ENCODE measurements at places on chromosomes 5 and 9.

DNA sequence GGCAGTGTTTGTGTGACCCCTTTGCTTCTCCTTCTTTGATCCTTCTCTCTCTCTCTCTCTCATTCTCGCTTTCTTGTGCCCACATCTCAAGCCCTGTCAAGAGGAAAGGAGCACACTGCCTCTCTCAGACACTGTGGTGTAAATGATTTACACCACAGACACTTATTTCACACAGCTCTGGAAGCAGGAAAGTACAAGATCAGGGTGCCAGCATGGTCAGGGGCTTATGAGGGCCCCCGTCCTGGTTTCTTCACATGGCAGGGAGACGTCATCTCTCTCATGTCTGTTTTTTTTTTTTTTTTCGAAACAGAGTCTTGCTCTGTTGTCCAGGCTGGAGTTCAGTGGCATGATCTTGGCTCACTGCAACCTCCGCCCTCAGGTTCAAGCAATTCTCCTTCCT is 6.4 kb downstream of the FABP6 start:
- DNase-seq, result no peak

- DNase-seq, result no peak
These were observed 609.6 kb upstream of the TLE4 start for GRCh38 chr9:78962156-78962555.

DNA sequence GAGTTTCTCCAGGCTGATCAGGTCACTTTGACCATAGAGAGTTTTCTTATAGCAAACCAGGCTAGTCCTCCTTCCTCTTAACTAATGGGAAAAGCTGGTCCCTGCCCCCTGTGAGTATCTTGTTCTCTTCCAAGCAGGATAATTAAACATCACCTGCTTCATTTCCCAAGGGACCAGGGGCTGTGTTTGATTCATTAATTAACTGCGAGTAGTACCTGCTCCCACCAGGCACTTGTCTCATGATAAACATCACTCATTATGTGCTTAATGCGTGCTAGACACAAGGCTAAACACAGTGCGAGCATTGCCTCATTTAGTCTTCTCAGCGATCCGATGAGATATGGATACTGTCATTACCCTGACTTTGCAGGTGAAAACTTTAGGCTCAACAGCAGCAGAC is 1.7 kb upstream of the FAM163B start:
- no peak for DNase-seq

GRCh38 chr5:108541836-108542235 is 159.9 kb upstream of the FBXL17 start:
- DNase-seq, result no peak

GRCh38 chr9:34169125-34169524 is 9.7 kb upstream of the UBAP1 start:
- no peak for DNase-seq

DNA sequence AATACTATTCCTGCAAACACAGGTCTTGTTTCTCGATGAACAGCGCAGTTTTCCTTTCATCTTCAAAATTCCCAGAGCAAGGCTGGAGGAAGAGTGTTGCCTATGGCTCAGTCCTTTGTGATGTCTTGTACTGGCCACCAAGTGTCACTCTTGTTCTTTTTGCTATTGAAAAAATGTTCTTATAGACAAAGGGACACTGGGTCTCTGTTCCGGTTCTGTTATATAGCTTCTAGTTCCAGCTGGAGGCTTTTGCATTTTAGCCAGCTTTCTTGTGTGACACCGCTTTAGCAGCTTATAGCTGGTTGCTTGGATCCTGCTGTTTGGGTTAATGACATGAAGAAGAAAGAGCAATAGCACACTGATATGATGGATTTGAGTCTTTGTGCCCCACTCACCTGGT is 343.7 kb upstream of the KCNN2 start:
- peak; percentile 1 for DNase-seq

DNA sequence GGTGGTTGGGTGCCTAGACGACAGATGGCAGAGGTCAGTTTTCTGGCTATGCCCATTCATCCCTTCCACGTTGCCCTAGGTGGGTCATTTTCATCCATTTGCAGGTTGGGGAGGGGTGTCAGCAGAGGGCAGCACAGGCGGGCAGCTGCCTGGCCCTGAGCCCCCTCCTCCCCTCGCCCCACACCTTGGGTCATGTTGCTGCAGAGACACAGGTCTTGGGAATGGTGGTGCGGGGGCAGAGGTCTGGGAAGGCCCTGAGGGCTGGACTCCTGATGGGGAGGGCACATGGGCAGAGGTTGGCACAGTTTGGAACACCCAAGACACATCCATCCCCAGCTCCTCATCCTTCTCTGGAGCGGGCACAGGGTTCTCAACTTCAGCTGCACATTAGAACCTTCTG is 103.2 kb upstream of the LMX1B start:
- DNase-seq, result no peak

GRCh38 chr5:82901281-82901888 is 175.8 kb downstream of the TMEM167A start:
- no peak for DNase-seq

DNA sequence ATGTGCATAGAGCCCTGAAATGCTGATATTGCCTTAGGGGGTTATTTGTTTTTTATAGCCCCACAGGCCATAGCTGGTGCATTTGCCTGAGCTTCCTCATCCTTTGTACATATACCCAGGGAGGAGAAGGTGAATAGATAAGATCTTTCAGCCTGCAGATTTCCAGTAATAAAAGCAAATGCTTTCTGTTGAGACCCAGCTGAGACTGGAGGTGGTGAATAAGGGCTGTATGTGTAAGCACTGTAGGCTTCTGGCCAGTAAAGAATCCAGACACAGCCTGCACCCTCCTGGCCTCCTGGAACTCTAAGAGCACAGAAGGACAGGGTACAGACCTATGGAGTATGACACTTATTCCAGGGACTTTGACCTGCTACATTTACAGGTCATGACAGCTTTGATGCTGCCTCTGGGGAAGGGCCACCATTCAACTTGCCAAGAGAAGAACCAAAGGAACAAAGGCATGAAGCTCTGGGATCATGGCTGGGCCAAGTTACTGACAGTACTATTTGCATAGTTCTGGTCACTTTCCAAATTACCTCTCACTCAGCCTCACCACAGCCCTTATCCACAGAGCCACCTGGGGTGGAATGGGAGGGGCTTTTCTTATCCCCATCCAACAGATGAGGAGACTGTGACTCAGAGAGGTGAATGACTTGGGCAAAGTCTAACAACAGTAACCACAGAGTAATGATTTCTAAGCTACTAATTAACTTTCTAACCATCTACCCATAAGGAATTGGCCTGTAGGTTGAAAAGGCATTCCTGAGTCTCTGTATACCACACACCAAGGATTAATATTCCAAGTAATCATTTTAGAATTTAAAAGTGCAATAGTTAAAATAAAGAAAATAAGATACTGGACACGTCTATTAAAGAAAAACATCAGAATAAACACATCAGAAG is 604.5 kb upstream of the KLF4 start:
- peak; percentile 10 for DNase-seq

DNA sequence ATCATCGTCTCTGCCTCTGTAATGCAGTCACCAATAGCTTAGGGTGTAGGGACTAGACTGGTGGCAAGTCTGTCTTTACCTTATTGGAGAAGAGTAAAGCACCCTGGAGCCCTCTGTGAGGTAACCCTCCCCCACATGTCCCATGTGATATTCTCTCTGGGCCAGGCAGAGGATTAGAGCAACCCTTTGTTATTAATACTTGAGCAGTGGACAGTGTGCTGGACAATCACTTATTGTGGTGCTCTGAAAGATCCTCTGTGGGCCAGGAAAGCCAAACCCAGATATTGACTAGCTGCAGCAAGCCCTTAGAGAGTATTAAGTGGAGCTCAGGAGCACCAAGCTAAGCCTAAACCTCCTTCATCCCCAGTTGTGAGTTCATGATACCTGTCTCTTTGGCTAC is 139.7 kb upstream of the RUSC2 start:
- DNase-seq, result no peak

- no peak for DNase-seq
These were observed 992 bp downstream of the SH2D3C start for GRCh38 chr9:127777368-127777980.

- no peak for DNase-seq
These were observed 354.5 kb upstream of the IZUMO3 start for GRCh38 chr9:24900179-24900578.

DNA sequence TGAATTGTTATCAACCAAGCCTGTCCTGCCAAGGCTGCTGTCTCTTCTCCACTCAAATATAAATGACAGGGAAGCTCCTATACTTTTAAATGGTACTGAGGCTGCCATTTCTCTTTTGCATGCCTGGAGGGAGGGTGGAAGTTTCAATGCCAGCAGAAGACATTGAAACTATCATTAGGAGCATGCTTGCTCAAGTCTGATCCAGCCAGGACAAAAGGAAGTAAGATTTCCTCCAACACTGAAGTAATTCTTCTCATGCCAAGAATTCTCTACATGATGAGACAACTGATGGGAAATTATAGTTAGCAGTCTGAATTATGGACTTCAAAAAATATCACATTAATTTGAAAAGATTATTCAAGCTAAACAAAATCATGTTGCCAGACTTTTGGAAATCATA is 5.4 kb downstream of the SPINK6 start:
- no peak for DNase-seq

DNA sequence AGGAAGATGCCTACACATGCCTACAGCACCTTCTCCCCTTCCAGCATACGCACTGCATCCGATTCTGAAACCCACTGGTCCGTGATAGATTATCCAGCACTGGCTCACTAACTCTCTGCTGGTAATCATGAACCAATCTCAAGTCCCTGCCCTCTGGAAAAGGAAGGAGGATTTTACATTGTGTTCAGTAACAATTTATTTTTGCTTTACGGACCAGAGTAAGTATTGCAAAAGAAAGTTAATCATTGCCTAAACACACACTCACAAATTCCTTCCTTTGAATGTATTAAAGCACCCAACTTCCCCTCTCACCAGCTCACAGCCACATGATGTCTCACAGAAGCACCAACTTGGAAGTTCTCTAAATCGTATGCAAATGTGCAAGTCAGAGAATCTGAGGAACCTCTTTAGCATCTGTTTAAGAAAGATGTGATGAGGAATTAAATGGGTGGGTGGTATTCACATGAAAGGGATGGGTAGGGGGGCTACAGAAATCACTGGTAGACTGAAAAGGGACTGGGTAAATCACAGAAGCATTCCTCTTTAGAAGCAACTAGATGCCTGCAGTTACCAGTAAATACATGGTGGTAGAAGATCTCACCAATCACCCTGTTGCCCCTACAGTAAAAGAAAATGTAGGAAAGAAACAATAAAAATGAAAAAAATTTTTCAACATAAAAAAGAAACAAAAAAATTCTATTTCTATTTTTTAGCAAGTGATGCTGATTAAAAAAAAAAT is 8.4 kb downstream of the GNAQ start:
- DNase-seq, result peak; percentile 64

DNA sequence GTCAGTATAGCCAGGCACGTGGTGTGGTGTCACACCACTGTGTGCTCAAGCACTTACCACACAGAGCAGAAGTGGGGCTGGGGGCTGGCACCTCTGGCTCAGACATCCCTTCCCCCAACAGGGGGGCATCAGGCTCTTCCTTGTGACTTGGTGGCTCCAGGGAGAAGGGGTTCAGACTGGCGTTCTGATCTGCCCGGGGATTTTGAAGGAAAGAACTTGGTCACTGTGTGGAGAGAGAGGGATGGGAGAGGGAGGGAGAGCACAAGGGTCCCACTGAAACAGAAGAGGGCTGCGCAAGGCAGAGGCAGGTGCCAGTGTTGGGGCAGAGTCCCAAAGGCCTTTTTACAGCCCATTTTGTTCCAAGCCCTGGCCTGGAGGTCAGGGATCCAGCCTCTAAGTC is 109.7 kb upstream of the ALDH1B1 start:
- DNase-seq, result no peak

DNA sequence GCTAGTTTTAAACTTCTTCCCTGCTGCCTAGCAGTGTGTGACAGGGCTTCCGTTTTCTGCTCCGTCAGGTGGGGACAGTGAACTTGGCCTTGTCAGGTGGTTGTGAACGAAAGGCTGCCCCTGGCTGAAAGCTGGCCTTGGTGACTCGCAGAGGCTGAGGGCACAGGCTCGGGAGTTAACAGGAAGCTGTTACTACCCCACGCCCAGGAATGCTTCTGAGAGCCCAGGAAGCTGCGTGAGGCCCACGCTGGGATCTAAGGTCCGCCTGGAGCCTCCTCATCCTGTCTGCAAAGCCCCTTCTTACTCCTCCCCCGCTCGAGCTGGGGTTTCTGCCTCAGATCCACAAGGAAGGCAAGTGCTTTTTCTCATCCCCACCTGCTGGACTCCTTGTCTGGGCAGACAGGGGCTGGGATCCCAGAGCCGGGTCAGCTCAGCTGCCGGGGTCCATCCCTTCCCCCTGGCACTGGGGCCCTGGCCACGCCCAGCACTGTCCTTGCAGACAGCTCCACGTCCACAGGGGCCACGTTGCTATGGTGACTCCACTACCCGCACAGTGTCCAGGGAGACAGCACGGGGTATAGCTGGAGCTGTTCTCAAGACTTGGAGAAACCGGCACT is 124.7 kb upstream of the TBC1D2 start:
- no peak for DNase-seq

- DNase-seq, result peak; percentile 80
These were observed 9.2 kb upstream of the PHYHD1 start for GRCh38 chr9:128911529-128912035.

GRCh38 chr5:133565993-133566392 is 46.3 kb downstream of the FSTL4 start:
- no peak for DNase-seq

GRCh38 chr5:72383726-72384125 is 63.6 kb downstream of the PTCD2 start:
- no peak for DNase-seq

- no peak for DNase-seq
These were observed 70.4 kb downstream of the TRPM6 start for GRCh38 chr9:74817281-74817810.

- no peak for DNase-seq
These were observed 84.1 kb downstream of the AMBP start for GRCh38 chr9:113993838-113994540.

GRCh38 chr9:121833061-121833460 is 181.6 kb downstream of the DAB2IP start:
- DNase-seq, result no peak

DNA sequence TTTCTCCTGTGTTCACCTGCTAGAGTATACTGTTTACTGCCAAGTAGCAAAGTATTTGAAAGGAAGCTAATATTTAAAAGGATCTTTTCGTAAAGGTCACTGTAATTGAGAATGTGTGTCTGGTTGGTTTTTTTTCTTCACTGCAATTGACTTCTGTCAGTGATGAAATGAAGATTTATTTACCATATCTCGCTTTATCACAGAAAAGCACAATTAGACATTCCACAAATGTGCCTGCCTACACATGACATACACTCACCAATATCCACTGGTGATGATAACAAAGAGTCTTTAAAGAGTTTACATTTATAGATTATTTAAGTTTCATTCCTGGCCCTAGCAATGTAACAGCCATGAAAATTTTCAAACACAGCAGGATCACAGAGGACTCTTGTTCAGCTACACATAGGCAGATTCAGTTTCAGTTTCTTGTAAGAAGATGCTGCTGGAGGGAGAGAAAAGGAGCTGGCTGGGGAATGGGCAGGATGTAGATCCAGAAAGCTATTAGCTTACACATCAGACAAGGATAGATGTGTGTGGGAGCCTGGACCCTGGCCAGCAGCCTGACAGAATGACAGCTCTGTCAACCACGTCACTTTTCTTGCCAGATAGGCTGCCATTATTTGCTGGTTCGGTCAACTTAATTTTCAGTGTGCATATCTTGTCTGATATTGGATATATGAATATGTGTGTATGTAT is 104.0 kb downstream of the GDNF start:
- DNase-seq, result no peak

GRCh38 chr9:116234081-116234480 is 80.5 kb downstream of the PAPPA start:
- no peak for DNase-seq

- DNase-seq, result no peak
These were observed 48.5 kb downstream of the MFAP3 start for GRCh38 chr5:154087260-154087659.

GRCh38 chr9:77927265-77927664 is 104.3 kb downstream of the GNAQ start:
- no peak for DNase-seq

Measured in HepG2 (cell line).